G401 (cell line): ENCODE measurements at places on chromosomes 5 and 9.
A peak's percentile ranks its signal among the peaks of the same experiment; 100 is the strongest.

GRCh38 chr9:98317134-98317857 lies 61.8 kb upstream of the TBC1D2 start:
- peak; percentile 92 for DNase-seq

- no peak for DNase-seq
Observed at GRCh38 chr5:107826311-107827000, 155.7 kb upstream of the EFNA5 start.

DNA sequence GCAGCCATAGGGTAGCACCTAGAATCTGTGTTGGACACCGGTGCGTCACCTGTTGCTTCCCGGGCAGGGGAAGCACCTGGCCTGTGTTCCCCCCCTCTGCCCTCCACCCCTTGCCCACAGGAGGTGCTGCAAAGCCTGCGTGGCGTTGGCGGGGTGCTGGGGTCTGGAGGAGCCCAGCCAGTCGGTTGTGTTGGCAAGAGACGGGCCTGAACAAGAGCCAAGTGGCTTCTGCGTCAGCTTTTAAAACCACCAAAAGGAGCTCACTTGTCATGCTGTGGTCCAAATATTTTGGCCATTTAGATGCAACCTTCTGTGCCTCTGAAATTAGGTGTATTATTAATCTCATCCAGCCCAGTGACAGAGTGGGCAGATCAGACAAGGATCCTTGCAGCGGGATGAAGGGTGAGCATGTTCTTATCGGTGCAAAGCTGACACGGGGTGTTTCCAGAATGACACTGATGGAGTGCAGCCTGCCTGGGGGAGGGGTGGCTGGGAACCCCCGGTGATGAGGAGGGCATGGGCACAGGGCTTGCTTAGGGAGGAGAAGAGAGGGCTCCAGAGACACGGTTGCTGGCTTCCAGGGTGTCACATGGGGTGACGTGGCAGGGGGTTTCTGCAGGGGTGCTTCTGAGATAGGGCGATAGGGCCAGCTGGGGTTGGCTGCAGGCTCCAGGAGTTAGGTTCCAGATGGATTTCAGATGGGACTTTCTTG lies 9.7 kb upstream of the RXRA start:
- peak; percentile 53 for DNase-seq

- peak; percentile 77 for DNase-seq
Observed at GRCh38 chr9:137070201-137070905, at the start of gene SAPCD2. SAPCD2 (minus strand) TSS chr9:137070557; CDS start chr9:137070460, 97 bp downstream.

GRCh38 chr5:76007904-76008303 lies 75.3 kb upstream of the SV2C start:
- DNase-seq, result no peak

GRCh38 chr5:166433679-166434078 lies 1857.8 kb upstream of the WWC1 start:
- no peak for DNase-seq
